ENCODE measurements at places on chromosomes 5 and 9.

- DNase-seq: no peak
Measured at GRCh38 chr5:118791926-118792734, 196.2 kb downstream of the DTWD2 start.

- no peak for DNase-seq
Measured at GRCh38 chr5:67192719-67193438, 3.7 kb downstream of the CD180 start.

DNA sequence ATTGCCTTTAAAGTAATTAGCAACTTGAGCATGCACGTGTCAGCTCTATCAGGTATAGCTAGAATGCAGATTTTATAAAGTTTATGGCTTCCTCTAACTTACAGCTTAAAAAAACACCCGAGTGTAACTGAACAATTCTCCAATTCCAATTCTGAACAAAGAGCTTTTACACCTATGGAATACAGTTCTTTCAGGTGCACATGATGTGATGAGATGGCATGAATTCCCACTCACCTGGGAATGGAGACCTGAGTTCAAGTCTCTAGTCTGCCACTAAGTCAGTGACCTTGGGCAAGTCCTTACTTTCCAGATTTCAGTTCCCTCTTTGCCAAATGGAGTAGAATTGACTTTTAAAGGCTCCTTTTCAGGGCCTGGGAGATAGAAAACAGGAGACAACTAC lies 1.8 kb downstream of the ZFAND5 start:
- no peak for DNase-seq

DNA sequence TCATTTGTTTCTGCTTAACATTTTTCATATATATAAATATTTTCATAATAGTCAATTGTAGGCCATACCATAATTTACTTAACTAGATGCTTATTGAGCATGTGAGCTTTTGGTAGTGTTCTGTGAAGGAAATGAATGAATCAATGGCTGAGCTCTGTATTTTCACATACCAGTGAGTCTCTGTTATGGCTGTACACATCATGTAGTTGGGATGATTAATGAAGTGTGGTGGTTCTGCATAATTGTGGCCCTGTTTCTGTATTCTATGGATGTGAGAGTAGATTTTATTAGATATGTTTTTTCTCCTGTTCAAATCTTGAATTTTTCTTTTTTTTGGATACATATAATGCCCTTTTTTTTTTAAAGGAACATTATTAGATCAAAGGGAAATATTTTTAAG lies 56.2 kb downstream of the CTNNA1 start:
- no peak for DNase-seq

DNA sequence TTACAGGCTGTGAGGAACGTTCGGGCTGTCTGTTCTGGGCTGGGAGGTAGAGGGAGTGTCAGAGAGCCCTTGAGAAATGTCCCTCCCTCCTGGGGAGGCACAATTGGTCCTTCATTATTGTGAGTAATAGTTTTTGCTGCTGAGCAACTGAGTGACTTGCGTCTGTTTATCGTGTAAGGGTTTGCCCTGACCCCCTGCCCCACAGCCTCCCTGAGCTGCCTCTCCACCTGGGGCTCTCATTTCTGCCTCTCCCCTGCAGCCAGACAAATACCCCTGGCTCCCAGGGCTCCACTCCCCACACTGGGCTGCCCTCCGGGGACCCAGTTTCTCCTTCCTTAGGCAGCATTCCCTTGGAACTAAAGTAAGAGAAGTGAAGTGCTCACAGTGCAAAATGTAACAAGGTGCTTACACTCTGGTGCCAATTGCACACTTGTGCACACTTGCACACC lies 174.9 kb upstream of the MVB12B start:
- DNase-seq: no peak

DNA sequence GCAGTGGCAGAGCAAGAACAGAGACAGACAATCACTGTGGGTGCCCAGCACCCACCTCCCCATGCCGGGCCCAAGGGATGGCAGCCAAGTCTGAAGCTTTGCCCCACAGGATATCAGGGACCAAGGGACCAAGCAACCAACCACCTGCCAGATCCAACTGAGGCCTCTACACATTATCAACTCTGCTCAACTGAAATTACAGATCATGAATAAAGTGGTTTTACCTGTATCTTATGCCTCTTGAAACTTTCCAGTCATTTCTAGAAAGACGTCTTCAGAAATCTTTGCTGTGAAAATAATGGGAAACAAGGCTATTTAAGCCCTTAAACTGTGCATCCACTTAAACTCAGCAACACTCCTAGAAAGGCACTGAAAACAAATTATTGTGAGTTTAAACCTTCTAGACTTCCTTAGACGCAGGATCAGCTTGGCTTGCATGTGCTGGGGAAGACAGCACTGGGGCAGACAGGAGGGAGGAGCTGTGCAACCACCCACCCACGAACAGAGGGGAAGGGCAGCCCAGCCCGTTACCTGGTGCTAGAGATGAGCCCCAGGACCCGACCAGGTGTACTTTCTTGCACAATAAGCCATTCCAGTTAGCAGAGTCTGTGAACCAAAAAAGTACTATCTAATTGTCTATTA lies 80.0 kb downstream of the SEMA4D start:
- no peak for DNase-seq

DNA sequence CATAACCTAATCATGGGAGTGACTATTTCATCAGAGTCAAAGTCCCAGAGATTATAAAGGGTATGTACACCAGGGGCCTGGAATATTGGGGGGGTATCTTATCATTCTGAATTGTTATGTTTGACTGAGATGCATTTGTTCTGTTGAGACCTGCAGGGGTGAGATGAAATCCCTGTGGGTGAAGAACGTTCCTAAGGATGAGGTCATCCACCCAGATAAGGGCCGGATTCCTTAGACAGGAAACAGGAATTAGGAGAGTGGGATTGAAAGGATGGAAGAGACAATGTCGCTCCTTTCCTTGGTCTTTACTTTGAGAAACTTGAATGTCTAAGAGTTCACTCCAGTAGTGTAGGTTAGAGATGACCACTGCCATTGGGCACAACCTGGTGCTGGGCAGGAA lies 54.7 kb downstream of the GAS1 start:
- no peak for DNase-seq

DNA sequence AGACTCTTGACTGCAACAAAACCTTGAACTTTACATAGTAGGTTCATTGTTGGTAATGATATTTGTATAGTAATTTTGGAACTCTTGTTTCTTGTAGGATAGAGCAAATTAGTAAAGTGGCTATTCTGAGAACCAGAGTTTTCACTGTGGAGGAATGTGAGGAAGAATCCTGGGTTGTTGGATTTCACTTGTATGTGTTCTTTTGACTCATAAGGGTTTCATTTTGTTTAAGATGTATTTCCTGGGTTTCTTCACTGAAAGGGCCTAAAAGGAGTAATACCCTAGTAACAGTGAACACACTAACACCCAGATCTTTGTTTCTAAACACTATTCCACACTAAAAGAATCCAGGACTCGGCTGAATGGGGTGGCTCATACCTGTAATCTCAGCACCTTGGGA lies 20.1 kb downstream of the TTC1 start:
- DNase-seq: no peak

DNA sequence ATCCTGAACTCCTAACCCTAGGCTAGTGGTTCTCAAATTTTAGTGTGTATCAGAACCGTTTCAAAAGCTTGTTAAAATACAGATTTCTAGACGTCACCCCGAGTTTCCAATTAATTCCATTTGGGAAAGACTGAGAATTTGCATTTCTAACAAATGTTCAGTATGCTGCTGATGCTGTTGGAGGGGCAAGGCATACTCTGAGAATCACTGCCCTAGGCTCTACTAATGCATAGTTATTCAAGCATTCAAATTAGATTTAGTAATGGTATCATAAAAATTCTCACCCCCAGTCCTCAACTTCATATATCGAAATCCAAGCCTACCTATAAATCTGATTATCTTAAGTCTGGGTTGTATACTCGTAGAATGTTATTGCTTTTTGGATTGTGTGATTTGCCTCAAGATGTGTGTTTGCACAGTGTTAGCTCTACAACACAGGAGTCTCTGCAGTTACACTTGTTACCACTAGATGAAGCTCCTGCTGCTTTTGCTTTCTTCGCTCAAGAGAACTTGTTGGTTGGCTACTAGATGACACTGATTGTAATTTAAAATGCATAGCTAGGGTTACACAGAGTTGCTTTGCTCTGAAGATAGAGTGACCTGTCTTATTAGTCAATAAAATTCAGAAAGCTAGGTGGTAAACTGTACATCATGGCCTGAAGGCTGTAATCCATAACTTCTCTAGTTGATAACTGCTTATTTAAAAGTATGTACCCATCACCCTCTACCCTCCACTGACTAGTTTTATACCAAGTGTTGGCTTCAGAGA lies 7.5 kb upstream of the ERAP2 start:
- DNase-seq: no peak

GRCh38 chr9:89408628-89409101 lies 89.2 kb downstream of the SEMA4D start:
- no peak for DNase-seq

DNA sequence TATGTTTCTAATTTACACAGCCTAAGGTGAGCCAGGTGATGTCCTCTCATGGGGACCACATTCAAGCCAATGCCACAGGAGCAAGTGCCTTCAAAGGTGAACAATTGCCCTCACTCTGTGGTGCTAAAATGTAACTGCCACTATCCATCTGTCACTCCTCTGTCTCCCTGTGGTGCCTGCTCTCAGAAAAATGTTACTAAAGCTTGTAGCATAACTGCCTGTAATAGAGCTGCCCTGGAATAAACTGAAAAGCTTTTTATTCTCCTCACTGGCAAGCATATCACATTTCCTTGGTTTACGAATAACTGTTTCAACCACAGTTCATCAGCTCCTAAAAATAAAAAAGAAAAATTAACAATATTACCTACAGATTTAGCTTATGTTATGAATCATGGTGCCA lies 142.4 kb downstream of the ST8SIA4 start:
- DNase-seq: no peak

DNA sequence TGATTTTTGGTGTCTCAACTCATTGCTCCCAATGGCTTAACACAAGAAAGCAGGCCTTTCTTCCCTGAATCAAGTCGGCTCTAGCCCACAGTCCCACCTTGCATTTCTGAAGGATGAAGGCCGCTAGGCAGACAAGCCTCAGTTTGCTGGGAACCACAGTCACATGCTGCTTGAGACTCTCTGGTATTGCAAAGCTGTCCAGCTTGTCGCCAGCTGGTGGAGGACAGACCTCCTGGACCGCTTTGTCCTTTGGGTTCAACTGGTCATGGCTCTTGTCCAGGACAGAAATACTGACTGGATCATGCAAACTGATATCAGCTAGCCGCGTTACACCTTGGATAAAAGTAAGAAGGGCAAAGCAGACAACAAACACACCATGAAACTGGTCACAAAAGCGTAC lies 23.1 kb downstream of the DDX31 start:
- no peak for DNase-seq

DNA sequence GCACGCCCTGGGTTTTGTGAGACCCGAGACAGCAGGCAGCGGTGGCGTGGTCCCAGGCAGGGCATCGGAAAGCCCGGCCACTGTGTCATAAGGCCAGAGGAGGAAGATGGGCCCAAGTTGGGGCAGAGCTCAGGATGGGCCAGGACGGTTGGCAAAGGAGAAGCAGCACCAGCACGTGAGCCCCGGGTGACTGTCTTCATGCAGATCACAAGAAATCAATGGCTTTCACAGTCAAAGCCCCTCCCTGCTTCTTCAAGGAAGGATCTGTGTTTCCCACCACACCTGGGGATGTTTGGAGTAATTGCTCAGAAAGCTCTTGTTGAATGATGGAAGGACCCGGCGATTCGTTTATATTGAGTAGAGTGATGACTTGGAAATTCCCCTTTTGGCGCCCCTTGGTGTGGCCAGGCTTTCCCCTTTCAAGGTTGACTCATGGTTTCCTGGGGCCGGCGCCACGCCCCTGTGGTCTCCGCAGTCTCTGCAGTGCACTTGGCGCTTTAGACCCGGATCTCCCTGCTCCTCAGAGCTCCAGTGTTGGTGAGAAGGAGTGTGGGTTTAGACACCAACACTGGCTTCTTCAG lies 52.1 kb downstream of the IL31RA start:
- peak; percentile 59 for DNase-seq

GRCh38 chr5:54109626-54110330 lies 200.6 kb downstream of the ARL15 start:
- DNase-seq: no peak

DNA sequence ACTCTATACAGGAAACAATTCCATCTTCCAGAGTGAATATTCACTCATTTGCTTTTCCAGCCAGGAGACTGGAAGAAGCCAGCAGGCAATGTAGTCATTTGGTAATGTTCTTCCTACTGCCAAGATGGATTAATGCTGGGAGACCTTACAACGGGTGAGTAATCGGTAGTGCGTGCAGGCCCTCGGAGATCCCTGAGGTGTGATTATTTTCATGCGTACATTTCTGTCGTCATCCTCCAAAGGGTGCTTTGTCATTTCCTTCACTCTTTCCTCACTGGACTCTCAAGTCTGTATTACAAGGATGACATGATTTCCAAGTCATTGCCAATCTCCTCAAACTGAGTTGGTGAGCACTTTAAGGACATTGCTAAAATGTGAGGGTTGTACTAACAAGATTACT lies 263.5 kb downstream of the CWC27 start:
- no peak for DNase-seq

- DNase-seq: no peak
Measured at GRCh38 chr9:69744688-69745380, 15.0 kb downstream of the PTAR1 start.

GRCh38 chr5:140044041-140044440 lies 942 bp upstream of the NRG2 start:
- no peak for DNase-seq

DNA sequence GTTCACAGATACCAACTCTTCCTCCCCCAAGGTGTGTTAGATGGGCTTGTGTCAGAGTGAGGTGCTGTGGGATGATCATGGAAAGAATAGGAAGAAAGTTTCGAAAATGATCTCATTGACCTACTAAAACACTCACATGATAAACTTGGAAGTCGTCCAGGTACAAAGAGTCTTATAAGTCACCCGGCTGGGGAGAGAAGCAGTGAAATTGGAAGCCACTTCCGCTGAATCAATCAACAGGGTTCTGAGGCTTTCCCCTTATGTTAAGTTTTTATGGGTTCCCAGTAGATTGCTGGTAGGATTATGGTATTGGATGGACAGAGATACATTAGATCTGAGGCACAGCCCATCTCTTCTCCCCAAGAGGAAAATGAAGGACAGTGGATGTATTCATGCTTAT lies 218.8 kb upstream of the MSX2 start:
- DNase-seq: no peak

GRCh38 chr5:143398451-143399237 lies 4.8 kb downstream of the NR3C1 start:
- no peak for DNase-seq

- DNase-seq: no peak
Measured at GRCh38 chr9:97773723-97774122, 76.6 kb upstream of the XPA start.

DNA sequence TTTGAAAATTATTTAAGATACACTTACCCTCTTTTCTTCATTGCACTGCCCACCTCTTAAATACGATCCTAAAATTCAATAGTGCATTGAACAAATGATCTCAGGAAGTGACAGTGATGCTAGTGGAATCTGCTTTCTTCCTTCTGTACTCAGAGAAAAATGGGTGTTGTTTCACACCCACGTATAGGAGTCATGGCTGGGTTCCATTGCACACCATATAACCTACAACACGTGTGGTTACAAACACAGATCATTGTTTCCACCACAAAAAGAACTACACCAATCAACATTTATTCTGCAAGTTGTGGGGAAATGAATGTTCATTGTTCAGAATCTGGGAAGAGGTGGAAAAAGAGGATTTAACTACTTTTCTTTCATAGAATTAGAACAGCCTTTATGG lies 275.9 kb downstream of the MAN2A1 start:
- DNase-seq: no peak
